Activated CD8-positive, alpha-beta memory T cell treated with anti-CD3 and anti-CD28 coated beads for 24 hours (primary cell): ENCODE measurements at places on chromosomes 3 and 15.

DNA sequence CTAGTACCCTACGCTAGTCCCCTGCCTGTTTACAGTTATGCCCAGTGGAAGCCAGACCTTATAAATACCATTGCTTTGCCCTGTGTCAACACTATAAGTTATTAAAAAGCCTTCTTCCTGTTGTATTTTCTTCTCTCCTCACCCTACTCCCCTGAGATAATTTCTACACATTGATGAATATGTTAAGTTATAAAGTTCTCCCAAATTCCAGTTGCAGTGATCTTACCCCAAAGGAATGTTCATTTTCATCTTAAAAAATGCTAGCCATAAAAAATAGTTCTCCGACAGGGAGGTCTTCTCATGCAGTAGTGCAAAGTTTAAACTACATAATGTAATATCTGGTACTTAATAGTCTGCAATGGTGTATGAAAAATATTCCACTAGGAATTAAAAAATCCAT lies 58.6 kb downstream of the MAP2K5 start:
- no peak for DNase-seq

DNA sequence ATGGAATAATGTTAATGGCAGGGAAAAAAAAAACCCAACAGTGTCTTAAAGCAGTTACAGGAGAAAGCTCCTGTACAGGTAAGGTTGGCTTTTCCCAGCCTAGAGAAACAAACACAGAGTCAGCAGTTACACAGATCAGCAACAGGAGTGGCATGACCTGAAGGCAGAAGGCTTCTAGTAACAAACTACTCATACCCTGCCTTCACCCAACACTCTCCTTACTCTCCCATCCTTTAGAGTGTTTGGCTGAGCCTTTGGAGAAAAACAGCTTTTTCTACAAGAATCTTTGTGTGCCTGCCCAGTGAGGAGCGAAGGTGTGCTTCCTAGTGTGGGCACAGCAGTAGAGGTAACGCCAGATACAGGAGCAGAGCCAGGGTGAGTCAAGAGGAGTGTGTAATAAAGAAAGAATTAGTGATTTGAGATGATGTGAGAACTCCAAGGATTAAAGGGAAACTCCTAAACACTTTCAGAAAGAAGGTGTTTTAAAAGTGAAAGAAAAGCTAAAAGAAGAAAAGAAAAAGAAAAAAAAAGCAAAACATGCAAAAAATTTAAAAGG lies 152.7 kb downstream of the POLR2M start:
- DNase-seq, result no peak

- DNase-seq, result no peak
Observed at GRCh38 chr3:12495749-12496452, 11.6 kb downstream of the TSEN2 start.

GRCh38 chr3:123757281-123757940 lies 126.7 kb downstream of the MYLK start:
- DNase-seq, result no peak

GRCh38 chr3:143151004-143151731 lies 31.6 kb downstream of the CHST2 start:
- no peak for DNase-seq
